NCI-H526 (cell line): ENCODE measurements at places on chromosomes 5 and 9.

DNA sequence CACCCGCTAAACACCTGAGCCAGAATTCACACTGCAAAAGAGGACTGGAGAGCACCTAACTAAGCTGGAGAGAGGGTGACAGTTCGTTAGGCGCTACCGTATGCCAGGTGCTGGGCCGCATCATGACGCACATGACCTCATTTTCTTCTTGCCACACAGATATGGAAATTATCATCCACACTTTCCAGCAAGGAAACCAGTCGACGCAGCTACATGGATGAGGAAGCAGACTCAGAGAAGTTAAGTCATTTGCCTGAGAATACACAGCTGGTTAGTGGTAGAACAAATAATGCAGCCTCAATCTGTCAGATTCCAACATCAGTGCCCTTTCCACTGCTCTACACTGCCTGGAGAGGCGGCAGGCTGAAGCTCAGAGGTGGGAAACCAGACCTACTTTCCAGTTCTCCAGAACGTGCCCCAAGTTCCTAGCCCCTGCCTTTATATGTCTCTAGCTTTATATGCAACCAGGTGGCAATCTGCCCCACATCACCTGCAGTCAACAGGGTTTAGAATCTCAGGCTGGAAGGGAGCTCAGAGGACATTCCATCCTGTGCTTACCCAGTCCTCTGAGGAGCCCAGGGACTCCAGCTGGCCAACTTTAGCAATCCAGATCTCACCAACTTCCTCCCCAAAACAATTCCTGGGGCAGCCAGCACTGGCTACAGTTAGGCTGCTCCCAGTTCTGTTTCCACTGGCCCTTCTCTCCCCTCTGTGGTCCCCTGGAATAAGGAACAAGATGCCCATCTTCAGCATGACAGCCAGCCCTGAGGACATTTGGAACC is 8.8 kb downstream of the TNIP1 start:
- peak; percentile 61 for DNase-seq

GRCh38 chr9:75111019-75111622 is 22.8 kb downstream of the OSTF1 start:
- DNase-seq = no peak

DNA sequence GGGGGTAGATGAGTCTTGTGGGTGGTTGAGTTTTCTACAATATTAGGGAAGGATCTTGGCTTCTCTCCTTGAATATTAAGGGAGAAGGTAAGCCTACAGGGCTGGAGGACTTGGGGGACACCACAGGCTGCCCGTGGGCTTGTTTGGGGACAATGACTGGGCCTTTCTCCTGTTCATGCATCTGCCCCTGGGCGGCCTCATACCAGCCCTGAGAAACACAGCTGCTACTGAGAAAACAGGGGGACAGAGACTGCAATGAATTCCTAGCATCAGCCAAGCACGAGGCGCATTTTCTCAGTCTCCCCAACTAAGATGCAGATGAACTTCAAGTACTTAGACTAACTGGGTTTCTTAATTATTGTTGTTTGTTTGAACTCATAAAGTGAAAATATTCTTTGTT is 24.6 kb downstream of the C5orf58 start:
- DNase-seq = no peak

- no peak for DNase-seq
Measured at GRCh38 chr9:206481-206880, 8.2 kb upstream of the DOCK8 start.

- no peak for DNase-seq
Measured at GRCh38 chr5:67732471-67732870, 483.1 kb upstream of the PIK3R1 start.

DNA sequence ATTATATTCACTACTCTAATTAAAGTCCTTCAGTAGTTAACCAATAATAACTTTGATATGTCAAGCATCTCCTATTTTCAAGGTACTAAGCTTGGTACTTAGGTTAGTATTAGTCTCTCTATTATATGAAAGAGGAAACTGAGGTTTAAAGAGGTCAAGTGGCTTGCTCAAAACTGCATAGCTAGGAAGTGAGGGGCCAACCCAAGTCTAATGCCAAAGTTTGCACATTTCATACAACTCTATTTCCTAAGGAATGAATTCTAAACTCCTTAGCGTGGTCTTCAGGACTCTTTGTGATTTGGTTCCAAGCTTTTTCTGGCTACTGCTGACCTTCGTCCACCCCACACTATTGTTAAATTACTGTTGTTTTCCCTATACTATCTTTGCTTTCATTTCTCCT is 9.9 kb upstream of the SHOC1 start:
- DNase-seq = no peak

- no peak for DNase-seq
Measured at GRCh38 chr5:63760965-63761364, 201.3 kb downstream of the HTR1A start.

DNA sequence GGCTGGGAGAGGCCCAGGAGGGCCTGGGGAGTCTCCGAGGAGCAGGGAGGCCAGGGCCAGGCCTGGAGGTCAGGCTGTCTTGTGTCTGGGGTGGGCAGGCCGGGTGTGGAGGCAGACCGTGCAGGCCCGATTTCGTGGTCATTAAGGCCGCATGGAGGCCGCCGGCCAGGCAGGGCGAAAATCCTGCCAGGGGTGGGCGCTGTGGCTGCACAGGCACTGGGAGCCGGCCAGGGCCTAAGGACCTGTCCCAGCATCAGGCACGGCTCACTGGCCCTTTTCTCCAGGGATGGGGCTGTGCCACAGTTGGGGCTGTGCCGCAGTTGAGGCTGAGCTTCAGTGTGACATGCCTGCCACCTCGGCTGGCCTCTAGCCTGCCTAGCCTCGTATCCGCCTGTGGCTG is 35.9 kb downstream of the ASS1 start:
- DNase-seq = no peak

- no peak for DNase-seq
Measured at GRCh38 chr5:329121-329735, 7.7 kb downstream of the AHRR start.

DNA sequence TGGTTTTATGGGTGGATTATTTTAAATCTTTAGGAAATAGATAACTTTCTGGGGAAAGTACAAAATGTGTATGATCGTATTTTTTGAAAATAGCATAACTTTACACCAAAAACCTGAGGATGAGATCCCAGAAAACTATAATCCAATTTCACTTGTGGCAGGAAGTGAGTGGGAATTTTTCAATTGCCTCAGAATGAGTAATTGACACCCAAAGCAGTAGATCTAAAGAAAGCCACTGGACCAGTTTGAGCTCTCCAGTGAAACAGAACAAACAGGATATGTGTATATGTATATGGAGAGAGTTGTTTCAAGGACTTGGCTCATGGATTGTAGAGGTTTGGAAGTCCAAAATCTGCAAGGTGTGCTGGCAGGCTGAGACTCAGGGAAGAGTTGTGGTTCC is 109.2 kb upstream of the SHB start:
- no peak for DNase-seq

DNA sequence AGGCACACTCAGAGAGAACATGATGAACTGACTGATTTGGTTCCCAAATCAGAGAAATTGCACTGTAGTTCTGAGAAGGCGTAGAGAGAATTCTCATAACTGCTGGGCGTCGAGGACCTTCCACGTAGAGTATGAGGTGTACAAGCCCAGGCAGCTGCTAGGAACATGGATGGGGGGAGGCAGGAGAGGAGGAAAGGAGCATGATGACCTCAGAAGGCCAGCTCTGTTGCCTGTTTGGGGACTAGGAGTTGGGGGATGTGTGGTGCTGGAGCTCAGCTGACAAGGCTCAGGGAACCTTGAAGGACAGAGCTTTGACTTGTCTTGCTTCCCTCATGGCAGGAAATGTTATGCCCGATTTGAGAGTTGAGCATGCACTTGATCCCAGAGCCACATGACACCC is 485.4 kb downstream of the IRX1 start:
- no peak for DNase-seq

- DNase-seq = no peak
Measured at GRCh38 chr5:37111426-37112382, 137.5 kb downstream of the CPLANE1 start.

- DNase-seq = no peak
Measured at GRCh38 chr5:72693546-72694205, 122.8 kb upstream of the TNPO1 start.

- DNase-seq = peak; percentile 75
Measured at GRCh38 chr5:135887447-135887864, 8.2 kb downstream of the IL9 start.

DNA sequence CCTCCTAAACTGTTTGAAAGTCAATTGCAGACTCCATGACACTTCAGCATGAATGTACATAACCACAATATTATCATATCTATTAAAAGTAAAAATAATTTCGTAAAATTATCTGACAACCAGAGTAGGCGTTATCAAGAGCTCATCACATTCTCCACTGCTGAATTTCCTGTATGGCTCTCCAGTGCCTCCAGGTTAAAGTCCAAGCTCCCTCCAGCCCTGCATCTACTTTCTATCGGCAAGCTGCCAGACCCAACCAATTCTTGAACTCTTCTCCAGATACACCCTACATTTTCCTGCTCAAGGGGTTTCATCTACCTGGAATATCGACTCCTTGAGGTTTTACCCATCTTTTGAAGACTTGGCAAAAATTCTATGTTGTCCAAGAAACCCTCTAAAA is 74.5 kb upstream of the TBC1D2 start:
- no peak for DNase-seq

DNA sequence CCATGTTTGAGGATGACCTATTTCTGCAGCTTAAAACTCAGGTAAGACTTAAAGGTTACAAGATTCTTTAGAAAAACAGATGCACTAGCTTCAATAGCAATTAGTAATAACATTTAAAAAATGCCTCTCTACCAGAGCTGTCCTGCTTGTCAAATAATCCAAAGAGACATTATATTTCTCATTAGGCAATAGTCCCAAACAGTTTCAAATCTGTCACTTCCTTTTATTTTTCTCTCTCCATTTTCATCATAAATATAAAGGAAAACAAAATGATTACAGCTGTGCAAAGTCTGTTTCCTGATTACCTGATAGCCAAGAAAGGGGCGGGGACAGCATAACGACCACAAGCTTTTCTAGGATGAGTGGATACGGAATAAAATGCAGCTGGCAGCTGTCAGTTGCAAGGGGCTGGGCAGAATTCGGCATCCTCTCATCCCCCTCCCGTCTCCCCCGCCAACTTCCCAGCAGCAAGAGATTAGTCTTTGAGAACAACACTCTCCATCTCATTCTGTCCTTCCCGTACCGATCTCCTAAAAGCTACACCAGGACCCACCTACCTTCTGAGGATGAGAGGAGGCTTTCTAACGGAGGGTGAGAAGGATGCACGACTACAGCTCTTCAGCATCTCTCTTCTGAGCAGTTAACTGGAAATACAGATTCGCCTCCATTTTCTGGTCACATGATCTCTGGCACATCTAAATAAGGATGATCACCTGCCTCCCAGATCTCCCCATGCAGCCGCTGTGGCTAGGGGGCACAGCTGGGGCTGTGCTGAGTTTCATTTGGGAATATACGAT is 72.5 kb upstream of the PCA3 start:
- peak; percentile 50 for DNase-seq

GRCh38 chr5:74918232-74918669 is 52.1 kb upstream of the FAM169A start:
- no peak for DNase-seq

DNA sequence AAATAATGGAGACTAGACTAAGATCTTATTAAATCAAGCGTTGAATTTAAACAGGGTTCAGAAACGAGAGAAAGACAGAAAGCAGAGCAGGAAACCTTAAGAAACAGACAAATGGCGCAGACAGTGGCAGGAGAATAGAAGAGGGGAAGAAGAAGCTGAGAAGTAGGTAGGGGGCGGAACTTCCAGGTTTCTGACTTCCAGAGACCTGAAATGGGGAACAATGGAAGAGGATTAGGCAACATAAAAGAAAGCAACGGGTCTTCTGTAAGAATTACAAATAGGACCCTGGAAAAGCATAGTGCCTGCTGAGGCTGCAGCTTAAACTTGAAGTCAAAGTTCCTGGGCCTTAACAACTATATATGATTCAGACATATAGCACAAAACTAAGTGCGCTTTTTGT is 101.7 kb downstream of the BNC2 start:
- DNase-seq = no peak

GRCh38 chr5:87949676-87950631 is 318.7 kb downstream of the TMEM161B start:
- peak; percentile 49 for DNase-seq

- no peak for DNase-seq
Measured at GRCh38 chr5:172280929-172281328, 2.6 kb downstream of the UBTD2 start.

GRCh38 chr5:81860778-81861177 is 109.9 kb upstream of the SSBP2 start:
- DNase-seq = no peak

- DNase-seq = no peak
Measured at GRCh38 chr5:56232538-56232937, 592 bp downstream of the ANKRD55 start.
